ENCODE measurements at places on chromosomes 2 and 18.

GRCh38 chr2:18077231-18077630, 198.8 kb downstream of the KCNS3 start:
- no peak for DNase-seq

GRCh38 chr2:168998609-168999211, 32.4 kb downstream of the ABCB11 start:
- DNase-seq = no peak

DNA sequence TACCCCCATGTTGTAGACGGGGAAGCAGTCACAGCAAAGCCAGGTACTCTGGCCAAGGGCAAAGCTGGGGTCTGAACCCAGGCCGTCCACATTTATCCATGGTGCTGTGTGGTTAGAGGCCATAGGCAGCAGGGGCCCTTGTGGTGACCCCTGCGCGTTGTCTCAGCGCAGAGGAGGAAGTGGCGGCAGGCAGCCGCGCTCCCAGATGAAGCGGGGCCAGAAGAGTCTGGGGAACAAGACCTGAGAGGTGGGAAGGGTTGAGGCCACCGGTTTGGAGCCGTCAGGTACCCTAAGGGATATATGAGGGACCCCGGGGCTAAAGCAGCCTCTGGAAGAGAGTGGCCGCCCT, 770 bp downstream of the ZNF396 start:
- DNase-seq = no peak

GRCh38 chr2:120814352-120814751, 78.7 kb downstream of the GLI2 start:
- no peak for DNase-seq

DNA sequence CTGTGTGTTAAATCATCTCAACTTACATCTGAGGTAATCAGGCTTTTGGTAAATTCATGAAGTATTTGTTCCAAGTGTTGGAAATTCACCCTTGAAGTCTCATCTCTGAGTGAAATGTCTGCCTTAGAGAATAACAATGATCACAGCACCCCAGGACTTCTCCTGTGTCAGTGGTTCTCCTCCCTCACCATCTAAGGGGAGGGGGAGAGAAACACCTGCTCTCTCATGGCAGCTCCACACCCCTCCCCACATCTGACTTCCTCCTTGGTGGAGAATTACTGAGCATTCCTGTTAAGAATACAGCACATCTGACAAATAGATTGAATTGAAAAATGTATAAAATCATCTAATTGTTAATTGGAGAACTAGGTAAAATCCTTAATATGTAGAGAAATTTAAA, 532.1 kb downstream of the RNF144A start:
- no peak for DNase-seq

DNA sequence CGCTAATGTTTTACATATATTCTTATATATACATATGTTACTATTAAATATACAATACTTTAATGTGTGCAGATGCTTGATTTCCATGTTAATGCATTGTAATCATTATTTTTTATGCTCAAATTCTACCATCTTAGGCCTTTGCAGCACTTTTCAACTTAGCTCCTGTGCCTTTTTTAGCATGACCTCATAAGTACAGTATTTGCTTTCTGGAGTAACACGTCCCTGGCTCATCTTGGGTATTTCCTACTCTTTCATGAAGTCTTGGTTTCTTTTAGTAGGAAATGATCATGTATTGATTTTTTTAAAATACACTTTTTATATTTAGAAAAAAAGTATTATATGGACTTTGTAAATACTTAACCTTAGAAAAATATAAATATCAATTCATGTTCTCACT, 36.5 kb downstream of the CAB39 start:
- no peak for DNase-seq

DNA sequence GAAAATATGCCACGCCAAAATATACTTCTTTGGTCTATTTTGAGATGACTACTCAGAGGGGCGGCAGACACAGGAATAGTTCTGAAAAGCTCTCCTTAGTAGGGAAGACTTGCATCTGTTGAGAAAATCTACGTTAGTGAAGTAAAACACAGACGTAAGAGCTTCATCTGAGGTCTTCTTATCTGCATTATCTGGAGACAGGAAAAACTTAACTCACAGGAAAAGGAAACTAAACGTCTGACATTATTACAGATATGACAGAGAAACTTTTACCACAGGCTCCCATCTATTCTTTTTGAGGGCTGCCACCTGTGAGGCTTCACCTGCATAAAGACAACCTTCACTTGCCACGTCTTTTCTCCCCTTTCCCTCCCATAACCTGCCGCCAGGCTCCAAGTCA, 1295.7 kb downstream of the LRP1B start:
- DNase-seq = no peak

- DNase-seq = no peak
Observed at GRCh38 chr18:56273541-56274219, 364.7 kb downstream of the TXNL1 start.
